Activated T-helper 1 cell treated with anti-CD3 and anti-CD28 coated beads, Interleukin-12 subunit alpha, Interleukin-12 subunit beta, Interleukin-2, Interleukin-4 antibody, amounts not matched to agents 30 ng/mL and 10 ng/mL and 1 ng/mL, durations not matched to agents 14 hours and 24 hours and 36 hours (primary cell): ENCODE measurements at places on chromosomes 7 and 10. TPM values are rescaled to one million over a fixed set of nuclear protein-coding genes. Genes with fewer than 3 reads are reported as not detected.

Gene XRCC2
- total RNA-seq, result 24.0 and 24.5 TPM in 2 replicates

Gene ECHDC3
- 0.15 and 0.18 TPM in 2 replicates for total RNA-seq

Gene ZNF107
- 12.6 and 13.5 TPM in 2 replicates for total RNA-seq

GRCh38 chr10:16735671-16736070, 81.6 kb downstream of the RSU1 start:
- no peak for DNase-seq

GRCh38 chr7:43042302-43042701, 70.1 kb upstream of the HECW1 start:
- DNase-seq, result no peak

GRCh38 chr10:57979491-57979890, 288.2 kb downstream of the IPMK start:
- DNase-seq, result no peak

GRCh38 chr10:1669433-1669832, 67.9 kb downstream of the ADARB2 start:
- no peak for DNase-seq

DNA sequence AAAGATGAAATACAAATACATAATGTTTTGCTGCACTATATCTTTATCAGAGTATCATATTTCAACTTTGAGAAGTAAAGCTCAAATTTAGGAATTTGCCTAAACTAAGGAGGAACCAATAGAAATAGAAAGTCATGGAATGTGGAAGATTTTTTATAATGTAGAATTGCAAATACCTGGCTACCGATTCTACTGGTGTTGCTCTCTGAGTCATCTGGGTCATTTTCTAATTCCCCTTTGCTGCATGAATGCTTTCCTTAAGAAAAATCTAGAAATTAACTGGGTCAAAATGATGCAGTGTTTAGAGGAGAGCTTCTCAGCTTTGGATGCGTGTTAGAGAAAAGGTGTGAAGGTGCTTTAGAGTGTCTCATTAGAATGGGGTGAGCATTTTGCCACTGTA, 568.9 kb upstream of the ANKRD30A start:
- no peak for DNase-seq

- no peak for DNase-seq
These were observed 132.5 kb downstream of the PARD3 start for GRCh38 chr10:34682580-34682979.

- no peak for DNase-seq
These were observed 19.6 kb downstream of the SEMA3E start for GRCh38 chr7:83629117-83629880.

Gene GALNT17
- total RNA-seq, result not detected in 2 replicates

Gene CLCN1
- not detected in 2 replicates for total RNA-seq

- no peak for DNase-seq
These were observed 32.8 kb upstream of the RHEB start for GRCh38 chr7:151552352-151553028.

Gene WIPF3
- not detected in 2 replicates for total RNA-seq

Gene IL6
- total RNA-seq, result 0.32 and 0.54 TPM in 2 replicates
